Activated T-helper 1 cell treated with anti-CD3 and anti-CD28 coated beads, Interleukin-12 subunit alpha, Interleukin-12 subunit beta, Interleukin-2, Interleukin-4 antibody, amounts not matched to agents 30 ng/mL and 10 ng/mL and 1 ng/mL, durations not matched to agents 14 hours and 24 hours and 36 hours (primary cell): ENCODE measurements at places on chromosomes 7 and 10. TPM values are rescaled to one million over a fixed set of nuclear protein-coding genes. Genes with fewer than 3 reads are reported as not detected.

The CALHM3 gene
- total RNA-seq: not detected in 2 replicates

The SFXN3 gene
- 34.8 and 39.0 TPM in 2 replicates for total RNA-seq

The CTAGE4 gene
- total RNA-seq: 0.75 and 1.1 TPM in 2 replicates

DNA sequence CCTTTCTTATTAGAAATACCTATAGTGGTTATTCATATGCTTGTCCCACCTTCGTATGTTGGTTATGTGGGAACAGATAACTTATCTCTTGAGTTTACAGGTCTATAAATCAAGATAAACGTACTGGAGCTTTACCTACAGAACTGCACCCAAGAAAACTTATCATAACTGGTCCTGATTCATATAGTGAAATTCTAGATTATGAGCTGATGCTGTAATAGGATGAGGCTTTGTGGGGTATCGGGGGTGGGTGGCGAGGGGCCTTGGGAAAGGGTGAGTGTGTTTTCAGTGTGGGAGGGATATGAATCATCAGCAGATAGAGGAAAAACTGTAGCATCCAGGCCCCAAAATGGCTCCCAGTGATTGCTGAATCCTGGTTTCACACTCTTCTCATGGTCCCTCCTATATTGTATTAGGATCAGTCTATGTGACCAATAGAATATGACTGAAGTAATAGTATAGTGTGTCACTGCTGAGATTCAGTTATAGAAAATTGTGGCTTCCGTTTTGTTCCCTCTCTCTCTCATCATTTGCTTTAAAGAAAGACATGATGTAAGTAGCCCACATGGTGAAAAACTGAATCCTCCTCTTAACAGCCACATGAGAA is 706.8 kb upstream of the LRRTM3 start:
- H3K4me1 ChIP-seq: no peaks in the 10 kb centered on the region
- H3K27ac ChIP-seq: no peak overlapping the region
- no peaks in the 10 kb centered on the region for H3K36me3 ChIP-seq
- H3K4me3 ChIP-seq: no peak overlapping the region
- DNase-seq: no peak
- no peaks in the 10 kb centered on the region for H3K27me3 ChIP-seq

GRCh38 chr7:12923971-12924370 is 236.5 kb downstream of the ARL4A start:
- no peak overlapping the region for H3K4me3 ChIP-seq
- H3K36me3 ChIP-seq: no peaks in the 10 kb centered on the region
- no peak for DNase-seq
- no peak overlapping the region for H3K27ac ChIP-seq
- H3K27me3 ChIP-seq: peaks cover 2% of the 10 kb centered on the region
- H3K4me1 ChIP-seq: no peaks in the 10 kb centered on the region

DNA sequence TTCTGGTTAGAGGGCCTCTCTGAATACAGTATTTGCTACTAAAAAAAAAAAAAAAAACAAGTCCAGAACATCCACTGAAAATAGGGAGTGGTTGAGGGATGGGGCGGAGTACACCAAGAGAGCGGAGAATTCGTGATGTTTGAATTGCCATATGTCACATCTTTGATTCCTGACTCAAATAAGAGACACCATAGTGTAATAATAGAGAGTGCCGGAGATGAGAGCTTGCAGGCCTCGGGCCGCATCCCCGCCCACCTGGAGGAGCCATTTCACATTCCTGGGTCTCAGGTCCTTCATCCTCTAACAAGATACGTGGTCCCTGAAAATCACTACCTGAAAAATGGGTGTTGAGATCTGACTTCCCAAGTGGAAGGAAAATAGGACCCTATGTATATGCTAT is 46.8 kb downstream of the KIAA1549 start:
- H3K27ac ChIP-seq: no peak overlapping the region
- DNase-seq: no peak
- peaks cover 30% of the 10 kb centered on the region for H3K27me3 ChIP-seq
- no peaks in the 10 kb centered on the region for H3K36me3 ChIP-seq

DNA sequence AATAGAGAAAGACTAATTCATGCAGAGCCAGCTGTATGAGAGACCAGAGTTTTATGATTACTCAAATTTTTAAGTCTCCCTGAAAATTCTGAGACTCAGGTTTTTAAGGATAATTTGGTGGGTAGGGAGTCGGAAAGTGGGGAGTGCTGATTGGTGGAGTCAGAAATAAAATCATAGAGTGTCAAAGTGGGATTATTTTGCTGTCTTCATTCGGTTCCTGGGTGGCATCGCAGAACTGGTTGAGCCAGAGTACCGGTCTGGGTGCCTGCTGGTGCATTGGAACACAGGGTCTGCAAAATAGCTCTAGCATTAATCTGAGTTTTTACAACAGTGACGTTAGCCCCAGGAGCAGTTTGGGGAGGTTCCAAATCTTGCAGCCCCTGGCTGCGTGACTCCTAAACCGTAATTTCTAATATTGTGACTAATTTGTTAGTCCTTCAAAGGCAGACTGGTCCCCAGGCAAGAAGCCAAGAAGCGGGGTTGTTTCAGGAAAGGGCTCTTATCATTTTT is 32.4 kb downstream of the GPRIN2 start:
- H3K4me1 ChIP-seq: no peaks in the 10 kb centered on the region
- no peaks in the 10 kb centered on the region for H3K27me3 ChIP-seq
- DNase-seq: no peak
- H3K4me3 ChIP-seq: no peak overlapping the region
- no peak overlapping the region for H3K27ac ChIP-seq
- H3K36me3 ChIP-seq: no peaks in the 10 kb centered on the region

DNA sequence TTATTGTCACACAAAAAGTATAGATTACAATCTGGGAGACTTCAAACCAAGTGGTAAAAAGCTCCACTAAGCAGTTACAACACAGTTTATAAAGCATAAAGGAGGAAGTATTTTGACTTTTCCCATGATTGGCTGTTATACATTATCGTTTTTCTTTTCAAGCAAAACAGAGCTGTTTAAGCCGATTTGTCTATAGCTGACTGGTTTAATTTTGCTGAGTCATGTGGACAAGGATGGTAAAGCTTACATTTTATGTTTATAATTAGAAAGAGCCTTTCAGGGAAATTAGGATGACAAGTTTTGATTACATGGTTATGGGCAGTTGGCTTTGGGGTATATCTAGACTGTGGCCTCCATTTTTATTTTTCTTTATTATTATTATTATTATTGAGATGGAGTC is 152.5 kb upstream of the STK17A start:
- DNase-seq: no peak
- peaks cover 1% of the 10 kb centered on the region for H3K27me3 ChIP-seq
- H3K27ac ChIP-seq: no peak overlapping the region

GRCh38 chr10:50561816-50562215 is 61.9 kb downstream of the SGMS1 start:
- H3K4me1 ChIP-seq: no peaks in the 10 kb centered on the region
- H3K4me3 ChIP-seq: no peak overlapping the region
- no peaks in the 10 kb centered on the region for H3K27me3 ChIP-seq
- no peak for DNase-seq
- no peaks in the 10 kb centered on the region for H3K36me3 ChIP-seq
